ENCODE measurements at places on chromosomes 3 and 15.

DNA sequence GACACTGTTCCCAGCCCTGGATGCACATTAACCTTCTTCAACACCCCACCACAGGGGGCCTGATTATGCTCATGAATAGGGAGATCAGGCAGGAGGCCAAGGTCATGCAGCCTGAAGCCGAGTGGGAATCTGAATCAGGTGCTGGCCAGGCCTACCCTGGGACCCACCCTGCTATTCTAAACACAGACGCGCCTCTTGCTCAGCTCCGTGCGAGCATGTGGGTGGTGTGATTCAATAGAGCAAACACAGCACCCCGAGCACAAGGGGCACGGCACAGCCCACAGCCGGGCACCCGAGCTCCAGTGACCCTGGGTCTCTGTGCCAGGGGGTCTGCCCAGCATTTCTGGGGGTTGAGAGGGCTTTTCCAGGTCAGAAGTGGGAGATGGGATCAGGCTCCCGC is 24.6 kb upstream of the GRIP2 start:
- DNase-seq: no peak

DNA sequence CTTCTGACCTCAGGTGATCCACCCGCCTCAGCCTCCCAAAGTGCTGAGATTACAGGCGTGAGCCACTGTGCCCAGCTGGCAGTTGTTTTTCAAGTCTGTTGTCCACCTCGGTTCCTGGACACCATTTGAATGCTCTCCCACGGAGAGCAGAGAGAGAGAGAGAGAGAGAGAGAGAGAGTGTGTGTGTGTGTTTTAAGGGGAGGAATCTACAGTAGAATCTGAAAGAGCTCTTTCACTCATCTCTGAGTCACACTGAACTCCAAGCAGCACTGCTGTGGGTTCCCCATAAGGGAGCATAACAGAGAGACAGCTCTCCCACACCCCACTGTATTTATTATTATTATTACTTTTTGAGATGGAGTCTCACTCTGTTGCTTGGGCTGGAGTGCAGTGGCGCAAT is 156.6 kb downstream of the RPLP1 start:
- DNase-seq: no peak

DNA sequence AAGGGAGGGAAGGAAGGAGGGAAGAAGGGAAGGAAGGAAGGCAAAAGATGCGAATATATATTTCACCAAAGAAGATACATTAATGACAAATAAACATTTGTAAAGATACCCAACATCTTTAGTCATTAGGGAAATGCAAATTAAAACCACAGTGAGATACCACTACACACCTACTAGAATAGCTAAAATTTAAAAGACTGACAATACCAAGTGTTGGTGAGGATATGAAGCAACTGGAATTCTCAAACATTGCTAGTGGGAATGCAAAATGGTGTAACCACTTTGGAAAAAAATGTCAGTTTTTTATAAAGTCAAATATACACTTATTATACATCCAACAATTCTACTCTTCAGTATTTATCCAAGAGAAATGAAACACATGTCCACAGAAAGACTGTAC is 4.3 kb upstream of the COLQ start:
- DNase-seq: no peak

DNA sequence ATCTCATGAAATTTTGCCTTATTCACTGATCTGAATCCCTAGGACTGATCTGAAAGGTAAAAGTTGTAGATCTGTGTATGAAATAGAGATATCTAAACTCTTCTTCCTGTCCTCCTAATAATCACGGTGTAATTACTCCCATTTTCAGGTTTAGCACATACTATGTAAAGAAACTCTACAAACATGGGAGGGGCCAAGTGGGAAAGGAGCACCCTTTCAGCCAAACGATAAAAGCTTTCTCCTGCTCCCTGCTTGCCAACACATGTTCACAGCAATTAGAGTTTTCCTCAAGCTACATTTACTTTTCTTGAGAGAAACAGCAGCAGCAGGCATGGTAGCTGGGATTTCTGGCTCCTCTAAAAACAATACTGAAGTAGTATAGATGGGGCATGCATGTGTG is 71.6 kb downstream of the CHAC1 start:
- no peak for DNase-seq

DNA sequence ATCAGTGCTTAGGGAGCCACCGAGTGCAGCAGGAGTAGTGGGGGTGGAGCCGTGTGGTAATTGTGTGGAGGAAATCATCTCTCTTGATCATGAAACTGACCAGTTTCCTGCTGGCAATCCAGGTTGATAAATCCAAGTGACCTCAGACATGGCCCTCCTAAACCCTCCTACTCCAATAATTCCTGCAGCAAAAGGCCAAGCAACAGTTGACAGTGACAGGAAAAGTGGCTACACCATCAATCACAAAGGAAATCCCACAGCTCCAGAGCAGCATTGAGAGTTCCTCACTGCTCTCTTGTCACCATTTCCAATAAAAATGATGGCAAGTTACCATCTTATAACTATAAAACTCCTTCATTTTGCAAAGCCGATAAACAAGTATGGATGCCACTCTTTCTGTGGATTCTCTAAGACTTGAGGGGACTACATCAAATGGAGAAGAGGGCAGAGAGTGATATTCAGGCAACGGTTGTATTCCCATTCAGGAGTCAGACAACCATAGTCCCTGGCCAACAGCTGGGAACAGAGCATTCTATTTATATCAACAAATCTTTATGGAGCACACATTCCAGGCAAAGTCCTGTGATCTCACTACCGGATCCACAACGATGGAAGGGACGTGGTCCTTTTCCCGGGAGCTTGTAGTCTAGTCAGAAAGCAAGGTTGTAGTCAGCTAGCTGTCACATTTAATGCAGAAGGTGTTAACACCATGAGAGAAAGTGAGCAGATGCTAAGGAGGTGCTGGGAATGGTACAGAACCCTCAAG is 312.5 kb upstream of the CTNNB1 start:
- DNase-seq: no peak

Data from SHP77 (cell line).